Endothelial cell of umbilical vein (primary cell): ENCODE measurements at places on chromosomes 1 and 21.

DNA sequence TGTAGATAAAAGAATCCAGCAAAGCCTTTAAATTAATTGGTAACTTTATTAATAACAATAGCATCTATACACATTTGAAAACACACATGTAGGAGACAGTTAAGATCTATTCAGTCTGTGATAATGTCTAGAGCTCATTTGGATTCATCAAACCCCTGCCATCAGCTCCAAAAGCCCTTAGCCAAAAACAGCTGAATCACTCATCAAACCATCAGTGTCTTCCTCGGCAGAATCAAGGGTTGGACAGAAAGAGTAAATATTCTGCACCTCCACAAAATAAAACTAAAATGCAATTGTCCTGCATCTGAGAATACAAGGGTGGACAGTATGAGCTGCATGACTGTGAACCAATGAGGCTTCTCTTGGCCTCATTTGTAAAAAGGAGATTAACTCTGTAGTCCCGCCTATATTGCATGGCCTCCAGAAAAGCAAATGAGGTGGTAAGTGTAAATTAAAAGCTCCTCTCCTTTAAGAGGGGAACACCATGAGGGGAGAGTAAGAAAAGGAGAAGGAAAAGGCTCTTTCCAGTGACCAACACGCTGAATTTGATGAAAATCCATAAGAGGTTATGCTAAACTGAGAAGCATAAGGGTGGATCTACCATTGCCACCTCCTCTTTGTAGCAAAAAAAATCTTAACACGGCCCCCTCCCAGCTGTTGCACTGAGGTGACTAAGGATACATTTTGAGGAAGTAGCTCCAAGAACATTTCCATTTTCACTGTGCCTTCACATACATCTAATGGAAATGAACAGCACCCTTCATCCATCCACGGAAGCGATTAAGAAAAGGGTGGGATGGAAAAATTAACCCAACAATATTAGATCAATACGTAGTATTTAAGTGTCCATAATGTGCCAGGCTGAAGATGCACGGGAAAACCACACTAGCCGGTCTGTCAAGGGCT is 14.7 kb upstream of the BOLA1 start:
- DNase-seq = no peak

GRCh38 chr1:244324176-244324883 is 127.4 kb downstream of the ADSS2 start:
- peak; percentile 20 for DNase-seq

GRCh38 chr1:226100436-226101391 is 38.2 kb downstream of the H3-3A start:
- DNase-seq = peak; percentile 61

GRCh38 chr1:61397935-61398334 is 315.6 kb downstream of the NFIA start:
- no peak for DNase-seq

DNA sequence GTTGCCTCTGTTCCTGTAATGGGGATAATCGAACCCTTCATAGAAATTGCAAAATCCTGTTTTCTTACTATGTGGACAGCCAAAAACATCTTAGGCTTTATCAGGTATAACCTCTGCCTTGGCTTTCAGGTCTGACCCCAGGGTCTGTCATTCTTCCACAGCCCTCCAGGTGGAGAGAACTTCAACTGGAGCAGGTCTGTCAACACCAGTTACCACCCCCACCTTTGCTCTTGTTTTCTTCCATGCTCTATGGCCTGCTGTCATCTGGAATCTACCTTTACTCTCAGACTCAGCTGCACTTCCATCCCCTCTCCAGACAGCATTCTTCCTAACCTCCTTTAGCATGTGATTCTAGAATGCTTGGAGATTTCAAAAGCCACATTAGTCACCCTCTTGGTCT is 10.4 kb upstream of the GJA9 start:
- no peak for DNase-seq
